Muscle of leg (tissue), 16 donors: ENCODE measurements at places on chromosomes 1 and 21. TPM values are rescaled to one million over a fixed set of nuclear protein-coding genes. Genes with fewer than 3 reads are reported as not detected.

DNA sequence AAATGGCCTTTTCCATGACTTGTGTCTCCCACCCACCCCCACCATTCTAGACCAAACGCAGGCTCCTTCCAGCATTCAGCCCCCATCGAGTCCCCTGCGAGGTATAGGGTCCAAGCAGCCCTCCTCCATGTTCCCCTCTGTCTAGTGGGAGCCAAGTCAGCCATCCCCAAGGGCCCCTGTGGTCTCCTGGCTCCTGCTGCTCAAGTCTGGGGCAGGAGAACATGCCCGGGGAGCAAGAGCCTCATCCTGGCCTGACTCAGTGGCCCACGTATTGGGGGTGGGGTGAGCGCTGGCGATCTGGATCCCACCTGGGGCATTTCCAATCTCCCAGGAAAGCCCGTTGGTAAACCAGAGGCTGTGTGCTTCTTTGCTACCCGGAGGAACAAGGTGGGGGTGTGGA is 4.1 kb upstream of the PRDM16 start:
- no peak for DNase-seq

- DNase-seq = peak; percentile 72
Observed at GRCh38 chr21:20652846-20653245, 345.4 kb upstream of the NCAM2 start.

DNA sequence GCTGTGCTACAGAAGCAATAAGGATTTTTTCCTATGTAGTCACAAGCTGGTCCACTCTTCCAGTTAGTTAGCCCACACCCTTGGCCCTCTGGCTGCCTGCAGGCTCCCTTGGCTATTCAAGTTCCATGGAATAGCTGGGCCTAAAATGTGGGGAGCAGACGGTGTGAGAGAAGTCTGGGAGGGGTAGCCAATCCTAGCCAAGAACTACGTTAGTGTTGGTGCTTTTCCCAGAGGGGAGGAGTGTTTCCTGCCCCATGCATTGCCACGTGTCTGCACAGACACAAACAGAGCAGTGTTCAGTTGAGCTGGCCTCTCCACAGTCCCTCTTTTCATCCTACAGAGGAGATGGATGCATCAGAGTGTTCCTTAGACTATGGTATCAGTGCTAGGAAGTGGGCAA is 59.0 kb upstream of the IPO9 start:
- peak; percentile 72 for DNase-seq

ADGRB2 gene
- 19.0 TPM for polyA plus RNA-seq

SHE gene
- 8.8 TPM for polyA plus RNA-seq

MIXL1 gene
- 0.81 TPM for polyA plus RNA-seq

GRCh38 chr1:36482724-36483388 is at the start of gene CSF3R:
Gene CSF3R (minus strand): TSS chr1:36482913. CDS start chr1:36479496, 3,417 bp downstream.
- no peak for DNase-seq

EFNA4 gene
- polyA plus RNA-seq = 8.1 TPM

DNA sequence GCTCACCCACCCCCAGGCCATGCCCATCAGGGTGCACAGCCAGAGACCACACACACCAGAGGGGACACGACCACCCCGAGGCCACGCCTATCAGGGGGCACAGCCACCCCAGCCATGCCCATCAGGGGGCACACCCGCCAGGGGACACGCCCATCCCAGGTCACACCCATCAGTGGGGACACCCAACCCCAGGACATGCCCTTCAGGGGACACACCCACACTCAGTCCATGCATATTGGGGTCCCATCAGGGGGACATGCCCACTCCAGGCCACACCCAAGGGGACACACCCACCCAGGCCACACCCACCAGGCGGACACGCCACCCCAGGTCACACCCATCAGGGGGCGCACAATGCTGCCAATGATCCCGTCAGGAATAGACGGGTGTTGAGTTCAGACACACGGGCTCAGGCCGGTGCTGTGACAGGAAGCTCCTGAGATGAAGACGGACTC is 20.7 kb downstream of the MCM3AP start:
- no peak for DNase-seq

RCSD1 gene
- polyA plus RNA-seq = 39.2 TPM

- no peak for DNase-seq
Observed at GRCh38 chr1:155971910-155972809, 6.2 kb downstream of the ARHGEF2 start.

- no peak for DNase-seq
Observed at GRCh38 chr1:37930246-37931101, 16.4 kb downstream of the INPP5B start.
